ENCODE measurements at places on chromosomes 4 and X.

GRCh38 chrX:68571610-68572311, 72.9 kb downstream of the YIPF6 start:
- DNase-seq, result no peak

DNA sequence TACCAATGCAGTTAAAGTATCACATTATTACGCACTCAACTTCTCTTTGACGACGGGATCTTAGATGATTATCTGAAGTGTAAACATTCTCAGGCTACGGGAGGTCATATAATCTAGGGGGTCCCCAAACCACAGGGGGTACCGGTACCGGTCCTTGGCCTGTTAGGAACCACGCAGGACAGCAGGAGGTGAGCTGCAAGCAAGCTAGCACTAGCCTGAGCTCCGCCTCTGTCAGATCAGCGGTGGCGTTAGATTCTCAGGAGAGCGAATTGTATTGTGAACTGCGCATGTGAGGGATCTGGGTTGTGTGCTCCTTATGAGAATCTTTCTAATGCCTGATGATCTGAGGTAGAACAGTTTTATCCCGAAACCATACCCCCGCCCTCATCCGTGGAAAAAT, 20.6 kb upstream of the PRR27 start:
- no peak for DNase-seq

DNA sequence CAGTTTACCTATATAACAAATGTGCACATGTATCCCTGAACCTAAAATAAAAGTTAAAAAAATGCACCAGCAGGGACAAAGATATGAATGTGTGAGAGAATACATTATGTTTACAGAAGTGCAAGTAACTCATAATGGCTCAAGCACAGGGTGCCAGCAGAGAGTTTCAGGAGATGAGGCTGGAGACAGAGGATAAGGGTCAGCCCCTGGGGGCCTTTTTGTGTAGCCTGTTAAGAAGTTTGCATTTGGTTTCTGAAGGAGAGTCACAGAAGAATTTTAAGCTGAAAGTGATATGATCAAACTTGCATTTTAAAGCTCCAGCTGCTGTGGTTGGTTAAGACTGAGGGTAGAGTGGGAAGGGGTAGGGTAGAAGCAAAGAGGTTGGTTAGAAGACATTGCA, 48.6 kb upstream of the CAPN6 start:
- no peak for DNase-seq

DNA sequence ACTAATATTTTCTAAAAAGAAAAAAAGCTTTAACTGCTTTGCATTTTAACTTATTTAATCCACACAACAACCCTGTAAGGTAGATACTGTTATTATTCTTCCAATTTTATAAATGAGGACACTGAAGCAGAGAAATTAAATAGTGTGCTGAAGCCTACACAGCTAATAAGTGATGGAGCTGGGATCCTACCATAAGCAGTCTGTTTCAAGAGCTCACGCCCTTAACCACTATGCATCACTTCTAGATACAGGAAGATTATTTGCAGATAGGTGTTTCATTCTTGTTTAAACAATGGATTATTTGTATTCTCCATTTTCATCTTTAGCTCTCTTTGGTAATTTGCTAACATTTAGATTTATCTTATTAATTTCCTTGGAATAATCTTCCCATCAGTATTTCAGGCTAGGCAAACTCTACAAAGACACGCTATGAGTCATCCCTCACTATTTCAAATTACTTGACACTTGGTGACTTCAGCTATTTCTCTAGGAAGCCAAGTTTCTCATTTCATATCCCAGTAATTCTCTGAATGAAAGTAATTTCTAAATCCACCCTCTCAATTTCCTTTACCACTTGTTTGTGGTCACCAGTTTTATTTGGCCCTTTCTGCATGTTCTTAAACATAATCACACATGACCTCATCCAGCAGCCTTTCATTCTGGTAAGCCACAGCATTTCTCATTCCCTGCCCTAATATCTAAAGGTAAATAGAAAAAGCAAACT, 67.3 kb downstream of the ASB9 start:
- DNase-seq, result no peak

DNA sequence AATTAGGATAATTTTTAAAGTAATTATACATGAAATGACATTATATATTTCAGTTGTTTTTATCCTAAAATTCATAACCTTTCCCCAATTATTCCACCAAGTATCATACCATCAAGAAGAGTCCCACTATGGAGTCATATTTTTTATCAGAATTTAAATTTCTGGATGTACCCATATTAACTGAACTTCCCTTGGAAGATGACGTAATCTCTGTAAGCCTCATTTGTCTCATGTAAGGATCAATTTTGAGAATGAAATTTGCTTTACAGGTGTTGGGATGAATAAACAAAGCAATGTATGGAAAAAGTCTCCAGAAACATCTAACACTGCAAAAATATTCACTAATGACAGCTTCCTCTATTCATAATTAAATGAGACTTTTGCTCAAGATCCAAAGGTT, 147.5 kb downstream of the NPFFR2 start:
- DNase-seq, result no peak

DNA sequence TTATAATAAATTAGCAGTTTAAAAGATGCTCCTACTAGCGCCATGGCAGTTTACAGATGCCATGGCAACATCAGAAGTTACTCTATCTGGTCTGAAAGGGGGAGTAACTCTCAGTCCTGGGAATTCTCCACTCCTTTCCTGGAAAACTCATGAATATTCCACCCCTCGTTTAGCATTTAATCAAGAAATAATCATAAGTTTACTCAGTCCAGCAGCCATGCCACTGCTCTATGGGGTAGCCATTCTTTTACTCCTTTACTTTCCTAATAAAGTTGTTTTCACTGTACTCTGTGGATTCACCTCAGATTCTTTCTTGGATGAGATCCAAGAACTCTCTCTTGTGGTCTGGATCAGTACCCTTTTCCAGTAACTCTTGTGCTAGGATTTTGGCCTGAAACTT, 52.3 kb downstream of the GUCY1B1 start:
- no peak for DNase-seq

DNA sequence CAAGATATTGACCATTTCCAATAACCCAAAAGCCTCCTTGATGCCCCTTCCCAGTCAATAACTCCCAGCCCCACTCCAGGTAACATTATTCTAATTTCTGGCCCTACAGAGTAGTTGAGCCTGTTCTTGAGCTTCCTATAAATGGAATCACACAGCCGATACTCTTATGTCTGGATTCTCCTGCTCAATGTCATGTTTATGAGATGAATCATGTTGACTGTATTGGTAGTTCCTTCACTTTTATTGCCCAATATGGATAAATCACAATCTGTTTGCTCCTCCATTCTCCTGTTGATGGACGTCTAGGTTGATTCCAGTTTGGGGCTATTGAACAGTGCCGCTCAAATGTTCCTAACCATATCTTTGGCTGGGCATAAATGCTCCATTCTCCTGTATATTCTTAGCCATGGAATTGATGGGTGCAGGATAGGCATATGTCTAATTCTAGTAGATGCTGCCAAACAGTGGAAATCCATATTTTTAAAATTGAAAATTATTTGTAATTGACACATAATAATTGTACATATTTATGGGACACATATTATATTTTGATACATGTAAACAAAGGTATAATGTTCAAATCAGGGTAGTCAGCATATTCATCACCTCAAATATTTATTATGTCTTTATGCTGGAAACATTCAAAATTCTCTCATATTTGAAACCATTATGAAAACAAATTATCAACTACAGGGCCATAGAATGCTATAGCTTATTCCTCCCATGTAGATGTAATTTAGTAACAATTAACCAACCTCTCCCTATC, 40.5 kb upstream of the SLC2A9 start:
- DNase-seq, result no peak
